ENCODE measurements at places on chromosomes 7 and 10. TPM values are rescaled to one million over a fixed set of nuclear protein-coding genes. Genes with fewer than 3 reads are reported as not detected.

IFIT1 gene
- total RNA-seq, result 5.5 TPM

STOX1 gene
- total RNA-seq, result 0.36 TPM

NACAD gene
- total RNA-seq, result 0.10 TPM

CDHR1 gene
- total RNA-seq, result 0.75 TPM

- H3K4me1 ChIP-seq, result no peaks in the 10 kb centered on the region
- H3K4me3 ChIP-seq, result no peak overlapping the region
- H3K27me3 ChIP-seq, result no peaks in the 10 kb centered on the region
Observed at GRCh38 chr10:124864421-124865193, 63.0 kb downstream of the ABRAXAS2 start.

OR6B1 gene
- total RNA-seq, result not detected

FAM170B gene
- total RNA-seq, result not detected

DNA sequence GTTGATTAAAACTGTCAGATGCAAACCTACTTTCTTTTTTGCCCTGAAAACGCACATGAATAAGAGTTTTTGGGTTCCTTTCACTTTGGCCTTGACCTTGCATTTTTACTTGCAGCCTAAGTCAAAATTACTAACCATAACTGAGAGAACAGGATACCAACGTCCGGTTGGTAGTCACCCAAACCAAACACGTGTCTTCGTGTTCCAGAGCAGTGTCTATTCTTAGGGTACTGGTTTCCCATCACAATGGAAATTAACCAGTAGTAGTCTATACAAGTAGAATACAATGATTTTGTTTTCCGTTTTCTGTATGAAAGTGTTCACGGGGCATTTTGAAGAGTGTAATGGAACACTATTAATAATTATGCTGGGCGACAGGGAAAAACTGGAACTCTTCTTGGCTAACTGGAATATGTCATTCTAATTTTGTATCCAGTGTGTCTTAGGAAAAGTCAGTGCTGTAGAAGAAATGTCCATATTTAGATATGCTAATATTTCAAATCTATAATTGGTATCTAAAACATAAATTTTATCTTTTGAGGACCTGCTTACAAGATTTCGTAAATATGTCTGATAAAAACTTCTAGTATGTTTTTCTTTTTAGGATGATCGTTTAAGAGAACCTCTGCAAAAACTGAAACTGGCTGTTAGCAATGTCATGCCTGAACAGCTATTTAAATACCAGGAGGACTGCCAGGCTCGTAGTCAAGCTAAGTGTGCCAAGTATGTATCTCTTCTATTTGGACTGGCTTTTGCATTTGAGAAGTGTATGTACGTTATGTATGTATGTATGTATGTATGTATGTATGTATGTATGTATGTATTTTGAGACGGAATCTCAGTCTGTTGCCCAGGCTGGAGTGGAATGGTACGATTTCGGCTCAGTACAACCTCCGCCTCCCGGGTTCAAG, 40.9 kb downstream of the UBN2 start:
- H3K4me3 ChIP-seq, result no peak overlapping the region
- DNase-seq, result no peak

SPAM1 gene
- not detected for total RNA-seq

ZP3 gene
- 19.4 TPM for total RNA-seq

GRCh38 chr10:78405231-78405630, 371.6 kb downstream of the RPS24 start:
- no peaks in the 10 kb centered on the region for H3K36me3 ChIP-seq
- no peak for DNase-seq
- no peak overlapping the region for H3K4me3 ChIP-seq
- H3K27ac ChIP-seq, result no peak overlapping the region
- H3K4me1 ChIP-seq, result peaks cover 8% of the 10 kb centered on the region
- H3K27me3 ChIP-seq, result peaks cover 9% of the 10 kb centered on the region

GRCh38 chr7:47778153-47778661, 170.1 kb downstream of the PKD1L1 start:
- no peak overlapping the region for H3K4me3 ChIP-seq
- no peaks in the 10 kb centered on the region for H3K36me3 ChIP-seq
- no peak overlapping the region for H3K27ac ChIP-seq
- H3K4me1 ChIP-seq, result no peaks in the 10 kb centered on the region
- no peak for DNase-seq
- H3K27me3 ChIP-seq, result no peaks in the 10 kb centered on the region

DNA sequence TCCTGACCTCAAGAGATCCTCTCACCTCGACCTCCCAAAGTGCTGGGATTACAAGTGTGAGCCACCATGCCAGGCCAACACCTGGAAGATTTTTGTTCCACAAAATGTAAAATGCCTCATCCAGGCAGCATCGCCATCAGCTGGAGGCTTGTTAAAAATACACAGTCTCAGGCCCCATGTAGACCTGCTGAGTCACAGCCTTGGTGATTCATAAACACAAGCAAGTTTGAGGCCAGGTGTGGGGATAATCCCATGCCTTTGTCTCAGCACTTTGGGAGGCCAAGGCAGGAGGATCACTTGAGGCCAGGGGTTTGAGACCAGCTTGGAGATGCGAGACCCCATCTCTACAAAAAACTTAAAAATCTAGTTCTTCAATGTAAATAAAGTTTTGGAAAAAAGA, 49.1 kb upstream of the FOXK1 start:
- no peaks in the 10 kb centered on the region for H3K4me1 ChIP-seq
- no peaks in the 10 kb centered on the region for H3K36me3 ChIP-seq
- no peaks in the 10 kb centered on the region for H3K27me3 ChIP-seq
- no peak overlapping the region for H3K4me3 ChIP-seq

- DNase-seq, result no peak
- H3K36me3 ChIP-seq, result peaks cover 3% of the 10 kb centered on the region
- H3K27me3 ChIP-seq, result no peaks in the 10 kb centered on the region
- H3K4me1 ChIP-seq, result no peaks in the 10 kb centered on the region
Observed at GRCh38 chr7:77575187-77575586, 38.1 kb downstream of the PTPN12 start.

GNAT3 gene
- total RNA-seq, result not detected

CLRN3 gene
- total RNA-seq, result not detected

GRCh38 chr10:122374859-122375678, 561 bp downstream of the PLEKHA1 start:
- peaks cover 15% of the 10 kb centered on the region for H3K27me3 ChIP-seq
- peak; percentile 82 for DNase-seq
- peaks cover 4% of the 10 kb centered on the region for H3K36me3 ChIP-seq
- peak overlapping the region; percentile 94 for H3K27ac ChIP-seq
- H3K4me1 ChIP-seq, result peaks cover 40% of the 10 kb centered on the region

DNA sequence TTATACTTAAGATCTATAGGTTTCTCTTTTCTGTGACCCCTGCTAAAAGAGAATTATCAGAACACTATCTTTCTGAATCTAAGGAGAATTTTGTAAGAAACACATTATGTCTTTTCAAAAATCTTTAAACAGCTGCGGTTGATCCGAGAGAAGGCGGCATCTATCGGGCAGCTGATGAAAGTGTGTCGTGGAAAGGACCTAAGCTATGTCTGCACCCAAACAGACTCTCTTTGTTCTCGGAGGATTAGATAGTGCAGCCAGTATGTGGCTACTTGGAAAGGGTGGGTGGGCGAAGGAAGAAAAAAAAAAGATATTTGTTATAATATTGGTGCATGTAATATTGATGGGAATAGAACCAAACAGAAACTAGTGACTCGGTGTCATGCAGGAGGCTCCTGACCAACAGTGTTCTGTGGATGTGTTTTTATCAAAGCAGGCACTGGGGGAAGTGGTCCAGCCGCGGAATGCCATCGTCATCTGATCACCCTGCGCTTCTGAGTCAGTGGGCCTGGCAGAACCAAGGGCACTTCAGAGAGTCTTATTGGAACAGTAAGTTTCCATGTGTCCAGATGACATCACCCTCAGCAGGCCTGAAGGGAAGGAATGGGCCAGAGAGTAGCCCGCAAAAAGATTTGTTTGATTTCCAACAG, 509.7 kb upstream of the AKR1E2 start:
- H3K4me3 ChIP-seq, result no peak overlapping the region
- H3K27ac ChIP-seq, result no peak overlapping the region
- no peak for DNase-seq
- no peaks in the 10 kb centered on the region for H3K36me3 ChIP-seq
- no peaks in the 10 kb centered on the region for H3K4me1 ChIP-seq

DNA sequence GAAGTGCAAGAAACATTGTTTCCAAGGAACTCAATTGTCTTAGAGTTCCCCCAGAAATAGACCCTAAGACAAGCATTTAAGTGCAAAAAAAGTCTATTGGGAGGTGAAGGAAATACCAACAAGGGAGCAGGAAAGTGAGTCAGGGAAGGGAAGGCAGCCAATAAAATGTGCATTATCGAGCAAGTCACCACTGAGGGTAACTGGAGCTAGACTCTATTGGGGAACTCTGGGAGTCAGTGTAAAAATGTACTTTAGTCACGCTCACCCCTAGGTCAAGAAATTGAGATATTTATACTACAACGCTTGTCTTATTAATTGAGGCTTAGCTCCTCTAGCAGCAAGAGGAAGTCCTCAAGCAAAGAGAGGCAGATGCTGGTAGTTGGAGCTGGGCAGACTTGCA, 137.7 kb downstream of the RTKN2 start:
- no peak overlapping the region for H3K4me3 ChIP-seq
- no peak overlapping the region for H3K27ac ChIP-seq
- DNase-seq, result no peak
- H3K4me1 ChIP-seq, result peaks cover 6% of the 10 kb centered on the region
- H3K36me3 ChIP-seq, result peaks cover 7% of the 10 kb centered on the region

DNA sequence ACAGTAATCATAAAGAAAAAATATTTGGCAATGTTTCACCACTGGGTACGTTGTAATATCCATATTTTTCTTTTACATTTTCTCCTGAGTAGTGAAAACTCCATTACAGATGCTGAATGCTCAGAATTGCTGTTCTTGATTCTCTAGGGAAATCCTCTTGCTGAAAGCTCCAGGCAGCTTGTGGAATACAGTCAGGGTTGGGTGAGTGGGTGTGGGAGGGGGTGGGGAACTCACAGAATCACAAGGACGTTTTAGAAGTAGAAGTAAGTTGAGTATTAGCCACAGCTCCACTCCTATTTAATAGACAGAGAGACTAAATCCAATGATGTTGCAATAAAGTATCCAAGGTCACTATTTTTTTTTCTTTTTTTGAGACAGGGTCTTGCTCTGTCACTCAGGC, 1270.9 kb downstream of the TYW1 start:
- no peaks in the 10 kb centered on the region for H3K27me3 ChIP-seq
- H3K36me3 ChIP-seq, result no peaks in the 10 kb centered on the region
- H3K27ac ChIP-seq, result no peak overlapping the region
- no peak overlapping the region for H3K4me3 ChIP-seq
- no peaks in the 10 kb centered on the region for H3K4me1 ChIP-seq
- DNase-seq, result no peak

DNA sequence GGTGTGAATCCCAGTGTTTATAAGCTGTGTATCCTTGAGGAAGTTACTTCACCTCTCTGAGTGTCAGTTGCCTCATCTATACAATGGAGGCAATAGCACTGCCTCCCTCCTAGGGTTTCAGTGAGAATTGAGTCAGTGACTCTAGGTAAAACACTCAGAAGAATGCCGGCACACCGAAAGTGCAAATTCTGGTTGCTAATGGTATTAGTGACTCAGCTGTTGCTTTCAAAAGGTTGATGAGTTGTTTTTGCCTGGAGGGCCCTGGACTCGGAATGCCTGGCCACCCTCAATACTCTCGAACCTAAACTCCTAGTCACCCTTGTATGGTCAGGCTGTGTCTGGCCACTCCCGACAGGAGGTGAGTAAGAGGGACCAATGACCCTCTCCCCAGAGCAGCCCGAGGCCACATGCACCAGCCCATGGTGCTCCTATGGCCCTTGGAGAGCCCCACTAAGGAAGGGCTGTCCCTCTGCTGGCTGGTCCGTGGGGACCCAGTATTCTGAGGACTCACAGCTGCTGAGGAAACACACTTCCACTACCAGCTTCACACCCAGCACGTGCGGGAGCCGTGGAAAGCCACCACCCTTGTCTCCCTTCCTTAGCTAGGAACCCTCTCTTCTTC, 60.2 kb downstream of the CALML3 start:
- peaks cover 2% of the 10 kb centered on the region for H3K27me3 ChIP-seq
- peak; percentile 33 for DNase-seq
- no peak overlapping the region for H3K27ac ChIP-seq
- no peak overlapping the region for H3K4me3 ChIP-seq
- no peaks in the 10 kb centered on the region for H3K36me3 ChIP-seq

- no peak overlapping the region for H3K27ac ChIP-seq
- peaks cover 47% of the 10 kb centered on the region for H3K4me1 ChIP-seq
- peak; percentile 59 for DNase-seq
- peaks cover 7% of the 10 kb centered on the region for H3K36me3 ChIP-seq
- H3K4me3 ChIP-seq, result peak overlapping the region; percentile 73
- peaks cover 40% of the 10 kb centered on the region for H3K27me3 ChIP-seq
Observed at GRCh38 chr10:123149568-123150270, 1.8 kb downstream of the HMX2 start.

TMEM176A gene
- not detected for total RNA-seq

INSYN2A gene
- not detected for total RNA-seq

DNA sequence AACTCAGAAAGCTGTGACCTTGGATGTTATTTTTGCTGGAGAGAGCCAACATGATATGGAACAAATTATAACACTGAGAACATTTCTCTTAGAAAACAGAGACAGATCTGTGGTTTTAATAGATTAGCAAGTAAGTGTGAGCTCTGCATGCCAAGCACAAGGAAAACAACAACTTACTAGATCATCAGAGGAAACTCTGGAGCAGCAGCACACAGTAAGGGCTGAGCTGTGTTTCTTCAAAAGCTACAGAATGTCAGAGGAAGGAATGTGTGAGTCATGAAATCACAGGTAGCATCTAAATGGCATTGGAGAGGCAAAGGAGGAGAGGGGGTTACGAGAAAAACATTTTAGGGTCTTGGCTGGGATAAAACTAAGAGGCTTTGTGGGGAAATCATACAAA, 283.4 kb upstream of the FZD8 start:
- H3K27me3 ChIP-seq, result no peaks in the 10 kb centered on the region
- H3K4me1 ChIP-seq, result no peaks in the 10 kb centered on the region
- no peak for DNase-seq
- no peak overlapping the region for H3K27ac ChIP-seq

- H3K27me3 ChIP-seq, result no peaks in the 10 kb centered on the region
- no peak for DNase-seq
- H3K36me3 ChIP-seq, result peaks cover 12% of the 10 kb centered on the region
- H3K4me1 ChIP-seq, result peaks cover 29% of the 10 kb centered on the region
Observed at GRCh38 chr7:2229467-2229866, 3.3 kb downstream of the MAD1L1 start.

GRCh38 chr10:44908066-44908749, 2.9 kb upstream of the TMEM72 start:
- H3K4me3 ChIP-seq, result no peak overlapping the region
- H3K4me1 ChIP-seq, result peaks cover 4% of the 10 kb centered on the region
- no peaks in the 10 kb centered on the region for H3K36me3 ChIP-seq
- no peak overlapping the region for H3K27ac ChIP-seq

DNA sequence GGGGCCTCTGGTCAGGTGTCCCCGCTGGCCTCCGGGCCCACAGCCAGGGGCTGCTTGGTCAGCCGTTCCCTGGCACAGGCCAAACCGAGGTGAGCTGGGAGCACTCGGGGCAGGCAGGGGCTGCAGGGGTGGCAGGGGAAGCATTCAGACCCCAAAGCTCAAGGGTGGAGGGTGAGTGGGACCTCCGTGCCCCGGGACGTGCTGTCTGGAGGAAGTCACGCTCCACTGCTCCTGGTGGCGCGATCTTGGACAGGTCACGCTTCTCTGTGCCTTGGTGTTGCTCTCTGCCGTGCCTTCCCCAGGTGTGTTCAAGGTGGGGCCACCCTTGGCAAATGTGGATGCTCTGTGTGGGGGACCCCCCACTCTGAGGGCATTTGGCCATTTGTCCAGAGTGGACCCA, 24.6 kb upstream of the ELFN1 start:
- no peak overlapping the region for H3K27ac ChIP-seq
- DNase-seq, result no peak
- peaks cover 11% of the 10 kb centered on the region for H3K27me3 ChIP-seq
